NCI-H1930 (cell line): ENCODE measurements at places on chromosomes 7 and 10.

DNA sequence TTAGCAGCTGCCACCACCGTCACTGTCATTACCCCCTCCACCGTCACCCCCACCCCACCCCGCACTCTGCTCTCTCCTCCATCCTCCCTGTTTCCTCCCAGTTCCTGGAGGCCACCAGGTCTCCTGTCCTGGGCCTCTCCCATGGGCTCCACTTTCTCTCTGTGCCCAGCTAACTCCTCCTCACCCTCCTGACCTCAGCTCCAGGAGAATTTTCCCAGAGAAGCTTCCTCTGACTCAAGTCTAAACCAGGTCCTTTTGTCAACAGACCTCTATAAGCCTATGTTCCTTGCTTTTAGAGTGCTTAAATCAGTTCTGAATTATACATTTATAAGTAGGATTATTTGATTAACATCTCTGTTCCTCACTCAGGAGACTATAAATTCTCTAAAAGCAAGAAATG lies 150.0 kb downstream of the ARHGAP12 start:
- DNase-seq: no peak

- no peak for DNase-seq
These were observed 672 bp downstream of the LFNG start for GRCh38 chr7:2520131-2520760.

DNA sequence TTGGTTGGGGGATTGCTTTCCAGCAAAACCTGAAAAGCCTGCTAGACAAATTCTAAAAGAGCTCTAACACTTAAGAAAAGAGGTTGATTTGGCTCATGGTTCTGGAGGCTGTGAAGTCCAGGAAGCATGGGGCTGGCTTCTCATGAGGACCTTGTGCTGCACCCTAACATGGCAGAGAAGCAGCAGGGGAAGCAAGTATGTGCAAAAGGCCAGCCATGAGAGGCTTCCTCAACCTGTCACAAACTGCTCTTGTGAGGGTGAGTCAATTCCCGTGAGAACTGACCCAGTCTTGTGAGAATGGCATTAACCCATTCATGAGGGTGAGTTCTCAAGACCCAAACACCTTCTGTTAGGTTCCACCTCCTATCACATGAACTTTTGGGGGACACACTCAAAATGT lies 54.3 kb upstream of the IGFBP3 start:
- DNase-seq: no peak

GRCh38 chr10:35570397-35570796 lies 34.7 kb upstream of the GJD4 start:
- no peak for DNase-seq

DNA sequence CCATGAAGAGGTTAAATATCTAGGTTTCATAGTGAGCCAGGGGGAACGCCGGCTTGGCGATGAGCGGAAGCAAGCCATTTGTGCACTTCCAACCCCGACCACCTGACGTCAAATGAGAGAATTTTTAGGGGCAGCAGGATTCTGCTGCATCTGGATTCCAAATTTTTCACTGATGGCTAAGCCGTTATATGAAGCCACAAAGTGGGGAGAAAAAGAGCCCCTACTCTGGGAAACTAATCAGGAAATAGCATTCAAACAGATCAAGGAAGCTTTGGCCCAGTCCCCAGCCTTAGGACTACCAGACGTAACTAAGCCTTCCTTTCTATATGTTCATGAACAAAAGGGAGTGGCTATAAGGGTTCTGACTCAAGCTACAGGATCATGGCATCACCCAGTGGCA lies 12.9 kb upstream of the ADCK2 start:
- DNase-seq: no peak

GRCh38 chr7:20791538-20792434 lies 5.1 kb upstream of the SP8 start:
- DNase-seq: no peak

GRCh38 chr7:91030680-91031380 lies 233.4 kb upstream of the FZD1 start:
- DNase-seq: no peak

- DNase-seq: no peak
These were observed 71.9 kb downstream of the MKI67 start for GRCh38 chr10:128054163-128054970.

- no peak for DNase-seq
These were observed 10.6 kb upstream of the GRB10 start for GRCh38 chr7:50793120-50793946.

DNA sequence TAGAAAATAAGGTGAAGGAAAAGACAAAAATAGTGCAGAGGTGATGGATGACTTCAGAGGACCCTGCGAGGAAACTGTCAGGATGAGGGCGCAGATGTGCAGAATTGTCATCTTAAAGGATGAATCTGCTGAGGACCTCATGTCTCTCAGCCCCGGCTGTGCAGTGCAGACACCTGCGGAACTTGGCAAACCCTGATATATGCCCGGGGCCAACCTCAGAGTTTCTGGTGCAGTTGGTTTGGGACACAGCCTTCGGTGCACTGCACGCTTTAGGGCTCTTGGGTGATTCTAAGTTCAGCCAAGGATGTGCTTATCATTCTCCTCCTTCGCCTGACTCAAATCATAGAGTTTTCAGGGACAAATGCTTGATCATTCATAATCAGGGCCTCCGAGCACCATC lies 310.1 kb downstream of the TCERG1L start:
- DNase-seq: no peak

GRCh38 chr7:39952374-39952773 lies 2.3 kb downstream of the CDK13 start:
- DNase-seq: no peak

GRCh38 chr10:44196008-44196320 lies 188.9 kb downstream of the CXCL12 start:
- DNase-seq: no peak

- no peak for DNase-seq
These were observed 149.2 kb downstream of the PRKAG2 start for GRCh38 chr7:151727579-151728285.

- no peak for DNase-seq
These were observed 194.9 kb downstream of the KCNMA1 start for GRCh38 chr10:77442699-77443189.

DNA sequence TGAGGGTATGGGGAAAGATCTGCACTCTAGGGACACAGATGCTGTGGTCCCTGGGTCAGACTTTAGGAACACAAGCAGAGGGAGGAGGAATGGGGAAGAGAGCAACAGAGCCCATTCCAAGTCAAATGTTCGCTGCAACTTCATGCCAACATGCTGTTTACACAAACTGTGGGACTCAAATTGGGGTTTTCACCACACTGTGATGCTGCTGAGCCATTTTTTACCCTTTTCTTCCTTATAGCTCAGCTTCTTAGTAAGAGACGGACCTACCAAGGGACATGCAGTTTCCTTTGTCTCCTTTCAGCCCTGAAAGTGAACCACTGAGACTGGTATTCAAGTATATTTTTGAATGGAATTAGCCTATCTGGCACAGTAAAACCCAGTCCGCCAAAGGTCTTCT lies 64.3 kb upstream of the AGK start:
- no peak for DNase-seq

GRCh38 chr7:151679071-151679708 lies 159.5 kb upstream of the RHEB start:
- no peak for DNase-seq

DNA sequence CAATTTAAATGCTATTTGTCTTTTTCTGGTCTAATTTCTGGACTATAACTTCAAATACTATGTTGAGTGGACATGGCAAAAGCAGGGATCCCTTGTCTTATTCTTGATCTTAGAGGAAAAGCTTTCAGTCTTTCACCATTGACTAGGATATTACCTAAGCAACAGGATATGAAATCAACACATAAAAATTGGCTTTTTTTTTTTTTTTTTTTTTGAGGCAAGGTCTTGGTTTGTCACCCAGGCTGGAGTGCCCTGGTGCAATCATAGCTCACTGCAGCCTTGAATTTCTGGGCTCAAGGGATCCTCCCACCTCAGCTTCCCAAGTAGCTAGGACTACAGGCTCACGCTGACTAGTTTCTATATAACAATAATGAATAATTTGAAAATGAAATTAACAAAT lies 90.8 kb downstream of the JMJD1C start:
- no peak for DNase-seq

GRCh38 chr10:72323771-72324191 lies 30.9 kb downstream of the DNAJB12 start:
- no peak for DNase-seq

DNA sequence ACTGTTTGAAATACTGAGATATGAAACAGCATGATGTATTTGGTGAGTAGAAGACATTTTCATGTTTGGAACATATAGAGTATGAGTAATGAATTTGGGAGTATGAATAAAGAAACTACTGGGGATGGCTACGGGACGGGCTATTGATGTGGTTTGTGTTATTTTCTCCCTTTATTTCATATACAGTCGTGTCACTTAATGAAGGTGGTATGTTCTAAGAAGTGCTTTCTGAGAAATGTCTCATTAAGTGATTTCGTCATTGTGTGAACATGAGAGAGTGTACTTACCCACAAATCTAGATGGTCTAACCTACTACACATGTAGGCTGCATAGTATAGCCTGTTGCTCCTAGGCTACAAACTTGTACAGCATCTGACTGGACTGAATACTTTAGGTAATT lies 106.3 kb downstream of the CCNY start:
- DNase-seq: no peak

DNA sequence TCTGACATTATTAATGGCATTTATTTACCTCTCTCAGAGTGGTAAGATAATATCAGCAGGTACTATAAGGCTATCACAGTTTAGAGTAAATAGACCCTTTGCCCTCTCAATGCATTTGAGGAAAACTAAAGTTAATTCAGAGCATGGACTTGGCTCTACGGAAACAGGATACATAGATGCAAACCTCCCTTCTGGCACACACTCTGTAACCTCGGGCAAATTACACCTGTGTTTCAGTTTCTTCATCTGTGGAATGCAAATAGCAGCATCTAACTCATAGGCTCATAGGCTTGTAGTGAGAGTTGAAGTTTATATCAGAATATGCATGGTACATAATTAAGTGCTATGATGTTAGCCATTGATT lies 5.6 kb downstream of the RAPGEF5 start:
- DNase-seq: no peak

DNA sequence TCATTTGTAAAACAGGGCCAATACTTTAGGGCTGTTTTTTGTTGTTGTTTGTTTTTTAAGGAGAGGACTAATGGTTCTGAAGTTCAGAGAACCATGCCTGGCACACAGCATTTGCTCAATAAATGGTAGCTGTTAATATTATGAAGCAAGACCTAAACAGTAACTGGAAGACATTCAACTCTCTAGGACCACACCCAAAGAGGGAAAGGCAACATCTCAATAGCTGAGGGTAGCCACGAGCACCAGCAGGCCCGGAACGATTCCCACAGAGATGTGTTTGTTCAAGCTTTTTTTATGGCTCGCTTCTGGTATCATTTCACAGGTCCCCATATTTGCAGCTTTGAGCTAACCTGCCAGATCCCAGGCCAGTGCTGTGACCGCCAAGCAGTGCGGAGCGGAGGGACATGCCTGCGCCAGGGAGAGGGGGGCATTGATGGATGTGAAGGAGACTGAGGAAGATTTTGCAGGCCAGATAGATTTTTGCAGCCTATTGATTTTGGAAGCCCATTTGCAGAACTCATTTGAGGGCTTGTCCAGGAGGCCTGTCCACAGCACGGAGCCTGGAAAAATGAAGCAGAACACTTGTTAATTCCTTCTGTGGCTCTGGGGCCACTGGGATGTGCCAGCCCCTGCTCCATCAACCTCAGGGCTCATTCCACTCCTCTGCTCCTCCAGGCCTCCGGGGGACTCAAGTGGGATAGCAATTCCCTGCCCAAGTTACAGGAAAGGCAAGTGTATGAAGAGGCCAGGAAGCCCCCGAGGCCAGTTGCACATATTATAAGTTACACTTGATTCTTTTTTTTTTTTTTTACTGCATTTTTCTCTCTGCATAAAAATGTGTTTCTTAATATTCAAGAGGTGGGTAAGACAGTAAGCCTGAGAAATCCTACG lies 57.3 kb upstream of the FGFR2 start:
- DNase-seq: no peak

GRCh38 chr10:26555719-26556368 lies 117.7 kb downstream of the APBB1IP start:
- DNase-seq: no peak

DNA sequence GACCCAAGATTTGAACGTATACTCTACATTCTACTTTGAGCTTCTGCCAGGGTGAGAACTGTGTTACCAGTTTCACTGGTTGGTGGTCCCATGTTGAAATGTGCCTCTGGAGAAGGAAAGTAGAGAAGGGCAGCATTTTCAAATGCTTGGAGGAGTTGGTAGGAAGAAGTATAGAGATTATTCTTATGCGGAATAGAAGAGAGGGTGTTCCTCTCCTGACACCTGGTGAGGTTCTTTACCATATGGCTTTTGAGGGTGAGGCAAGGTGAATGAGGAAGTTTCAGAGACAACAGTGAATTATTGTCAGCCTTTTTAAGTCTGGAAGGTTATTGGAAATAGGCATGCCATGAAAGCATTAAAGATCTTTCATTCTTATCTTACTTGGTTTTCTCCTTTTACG lies 34.3 kb downstream of the R3HCC1L start:
- DNase-seq: no peak

DNA sequence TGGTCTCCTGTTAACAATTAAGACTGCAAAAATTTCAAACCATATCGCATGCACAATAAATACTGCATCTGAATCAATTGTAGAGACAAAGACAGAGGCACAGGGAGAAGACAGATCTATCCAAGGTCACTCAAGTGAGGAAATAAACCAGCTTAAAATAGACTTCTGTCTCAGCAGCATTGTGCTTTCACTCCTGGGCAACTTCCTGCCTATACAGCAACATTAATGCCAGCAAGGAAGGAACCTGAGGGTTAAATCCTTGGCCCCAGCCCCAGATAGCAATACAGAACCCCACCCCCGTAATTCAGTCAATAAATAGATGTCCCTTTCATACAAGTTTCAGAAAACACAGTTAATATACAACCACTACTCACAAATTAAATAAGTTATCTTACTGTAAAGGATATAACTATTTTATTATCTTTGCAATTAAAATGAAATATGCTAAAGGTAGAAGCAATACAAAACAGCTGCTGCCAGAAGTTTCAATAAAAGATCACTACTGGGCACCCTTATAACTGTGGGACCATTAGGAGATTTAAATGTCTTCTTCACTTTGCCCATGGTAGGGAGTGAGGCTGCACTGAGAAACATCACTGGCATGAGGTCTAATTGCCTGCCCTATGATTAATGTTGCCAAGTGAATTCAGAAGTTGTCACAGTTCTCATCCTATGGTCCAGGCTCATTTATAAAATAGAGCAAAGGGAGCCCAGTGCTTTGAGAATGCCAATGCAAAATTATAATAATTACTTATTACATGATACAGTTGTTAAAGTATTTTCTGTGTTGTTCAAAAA lies 49.4 kb downstream of the CAV1 start:
- no peak for DNase-seq

- DNase-seq: no peak
These were observed 61.0 kb upstream of the MKI67 start for GRCh38 chr10:128186959-128187787.

DNA sequence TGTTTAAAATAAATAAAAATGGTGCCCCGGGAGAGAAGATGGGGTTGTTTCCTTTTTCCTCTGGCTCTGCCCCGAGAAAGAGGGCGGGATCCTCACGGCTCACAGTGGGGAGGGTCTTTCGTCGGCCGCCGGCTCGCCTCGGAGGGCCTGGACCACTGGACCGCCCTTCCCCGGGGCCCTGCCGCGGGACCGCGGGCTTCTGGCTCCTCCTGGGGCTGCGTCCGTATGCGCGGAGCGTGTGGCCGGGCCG lies 3.5 kb upstream of the IGF2BP3 start:
- DNase-seq: no peak
